ENCODE measurements at places on chromosomes 11 and 22. TPM values are rescaled to one million over a fixed set of nuclear protein-coding genes. Genes with fewer than 3 reads are reported as not detected.

The IGLL5 gene
- total RNA-seq = not detected

The XNDC1N gene
- total RNA-seq = 14.1 TPM

The HDHD5 gene
- total RNA-seq = 21.4 TPM

The CNTN5 gene
- 3.4 TPM for total RNA-seq

The CYP2R1 gene
- total RNA-seq = 10.9 TPM

All from skin of body (tissue), 3 donors.